ENCODE measurements at places on chromosomes 2 and 18.

DNA sequence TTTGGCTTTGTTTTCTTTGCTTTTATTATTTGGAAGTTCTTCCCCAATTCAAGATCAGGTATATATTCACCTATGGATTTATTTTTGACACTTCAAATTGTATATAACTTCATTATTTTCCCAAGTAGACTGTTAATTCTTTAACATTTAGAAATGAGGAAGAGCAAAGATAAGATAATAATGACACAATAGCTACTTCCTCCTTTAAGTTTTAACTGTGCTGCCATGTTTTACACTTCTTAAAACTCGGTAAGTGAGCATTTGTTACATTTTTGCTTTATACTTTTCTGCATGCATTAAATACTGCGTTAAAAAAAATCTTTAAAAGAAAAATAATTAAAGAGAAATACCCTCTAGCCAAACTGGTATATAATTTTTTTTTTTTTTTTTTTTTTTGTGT lies 32.5 kb downstream of the SLC66A3 start:
- DNase-seq, result no peak

DNA sequence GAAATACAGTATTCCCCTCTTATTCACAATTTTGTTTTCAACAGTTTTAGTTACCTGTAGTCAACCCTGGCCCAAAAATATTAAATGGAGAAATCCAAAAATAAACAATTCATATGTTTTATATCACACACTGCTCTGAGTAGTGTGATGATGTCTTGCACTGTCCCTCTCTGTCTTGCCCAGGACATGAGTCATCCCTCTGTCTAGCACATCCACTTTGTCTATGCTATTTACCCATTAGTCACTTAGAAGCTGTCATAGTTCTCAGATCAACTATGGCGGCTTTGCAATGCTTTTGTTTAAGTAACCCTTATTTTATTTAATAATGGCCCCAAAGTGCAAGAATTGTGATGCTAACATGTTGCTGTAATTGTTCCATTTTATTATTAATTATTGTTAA lies 380.6 kb upstream of the REG3G start:
- no peak for DNase-seq

- no peak for DNase-seq
Measured at GRCh38 chr2:32229635-32230034, 35.1 kb downstream of the NLRC4 start.

DNA sequence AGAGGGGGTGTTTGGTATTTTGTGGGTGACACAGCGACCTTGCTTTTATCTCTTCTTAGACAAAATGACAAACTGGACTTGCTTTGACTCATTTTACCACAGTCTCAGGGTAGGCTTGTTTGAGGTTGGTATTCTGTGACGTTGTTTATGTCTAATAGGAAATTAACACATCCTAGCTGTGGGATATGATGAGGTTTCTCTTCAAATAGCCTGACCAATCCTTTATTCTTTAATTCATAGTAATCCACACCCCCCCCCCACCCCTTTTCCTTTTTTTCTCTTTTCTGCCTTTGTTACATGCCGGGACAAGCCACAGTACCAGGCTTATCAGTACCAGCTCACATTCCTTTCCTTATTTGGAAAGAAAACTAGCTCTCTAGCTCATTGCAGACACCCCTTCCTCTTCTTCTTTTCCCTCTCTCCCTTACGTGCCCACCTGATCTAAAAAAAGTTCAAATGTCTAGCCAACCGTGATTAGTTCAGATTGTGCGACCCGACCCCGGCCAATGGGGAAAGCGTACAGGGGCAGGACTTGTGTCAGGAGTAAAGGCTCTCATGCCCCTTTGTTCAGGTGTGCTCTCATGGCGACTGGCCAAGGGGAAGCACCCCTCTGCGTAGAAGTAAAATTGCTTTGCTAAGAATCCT lies 52.2 kb upstream of the PTPRM start:
- no peak for DNase-seq

GRCh38 chr2:98773907-98774306 lies 43.0 kb upstream of the MGAT4A start:
- no peak for DNase-seq

DNA sequence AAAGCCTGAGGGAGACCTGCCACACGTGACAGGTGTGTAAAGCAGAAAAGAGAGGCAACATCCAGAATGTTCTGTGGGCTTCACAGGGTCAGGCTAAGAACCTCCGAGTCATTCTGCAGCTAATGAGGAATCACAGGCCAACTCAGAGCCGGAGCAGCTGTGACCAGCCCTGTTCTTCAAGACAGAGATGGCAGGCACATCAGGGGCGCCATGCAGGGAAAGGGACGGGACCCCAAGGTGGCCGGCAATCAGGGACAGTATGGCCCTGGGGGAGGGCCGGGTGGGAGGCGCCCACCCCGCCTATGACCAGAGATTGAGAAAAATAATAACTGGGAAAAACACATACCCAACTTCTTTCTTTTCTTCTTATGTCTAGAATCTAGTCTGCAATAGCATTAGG lies 316.7 kb upstream of the SALL3 start:
- DNase-seq, result no peak

DNA sequence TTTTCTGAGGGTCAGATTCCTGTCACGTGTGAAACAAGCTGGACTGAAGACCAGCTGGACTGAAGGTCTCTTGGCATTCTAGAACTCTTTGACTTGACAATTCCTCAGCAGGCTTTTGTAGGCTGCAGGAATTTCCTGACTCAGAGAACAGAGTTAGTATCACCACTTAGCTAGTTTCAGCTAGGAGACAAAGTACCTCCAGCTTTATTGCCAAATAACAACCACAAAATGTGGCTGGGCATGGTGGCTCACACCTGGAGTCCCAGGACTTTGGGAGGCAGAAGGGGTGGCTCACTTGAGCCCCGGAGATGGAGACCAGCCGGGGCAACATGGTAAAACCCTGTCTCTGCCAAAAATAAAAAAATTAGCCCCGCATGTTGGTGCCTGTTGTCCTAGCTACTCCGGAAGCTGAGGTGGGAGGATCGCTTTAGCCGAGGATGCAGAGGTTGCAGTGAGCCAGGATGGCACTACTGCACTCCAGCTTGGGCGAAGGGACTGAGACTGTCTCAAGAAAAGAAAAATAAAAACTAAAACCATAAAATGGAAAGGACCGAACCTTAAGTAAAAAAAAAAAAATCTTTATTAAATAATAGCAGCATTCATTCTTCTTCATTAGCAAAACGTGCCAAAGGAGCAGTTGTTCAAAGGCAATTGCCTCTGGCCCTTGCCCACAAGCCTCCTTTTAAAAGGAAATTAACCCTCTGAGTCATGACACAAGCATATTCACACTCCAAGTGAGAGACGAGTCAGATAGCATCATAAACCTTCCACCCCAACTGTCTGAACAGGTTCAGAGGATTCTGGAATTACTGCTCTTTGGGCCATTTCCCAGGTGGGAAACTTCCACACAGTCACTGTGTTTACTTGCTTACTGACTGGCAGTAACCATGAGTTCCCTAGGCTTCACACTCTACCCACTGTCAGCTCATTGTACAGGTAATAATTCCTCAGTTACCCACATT lies 88.9 kb downstream of the MYL12B start:
- no peak for DNase-seq

GRCh38 chr2:168344706-168345105 lies 97.3 kb upstream of the STK39 start:
- DNase-seq, result no peak

DNA sequence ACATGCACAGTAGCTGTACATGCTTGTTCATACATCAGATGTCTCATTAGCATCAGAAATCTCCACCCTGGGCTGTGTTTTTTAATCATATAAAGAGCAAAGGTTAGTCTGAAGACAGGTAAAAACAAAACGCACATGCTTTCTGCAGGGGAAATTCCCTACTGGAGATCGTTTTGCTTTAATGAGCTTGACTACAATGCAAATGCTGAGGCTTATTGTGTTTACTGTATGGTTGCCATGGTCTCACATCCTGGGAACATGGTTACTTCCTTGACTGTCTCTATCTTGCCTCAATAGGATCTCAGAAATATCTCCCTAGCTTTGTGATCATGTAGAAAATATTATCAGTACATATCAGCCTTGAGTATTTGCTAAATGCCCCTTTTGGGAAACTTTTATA lies 336.5 kb upstream of the TFPI start:
- DNase-seq, result no peak

DNA sequence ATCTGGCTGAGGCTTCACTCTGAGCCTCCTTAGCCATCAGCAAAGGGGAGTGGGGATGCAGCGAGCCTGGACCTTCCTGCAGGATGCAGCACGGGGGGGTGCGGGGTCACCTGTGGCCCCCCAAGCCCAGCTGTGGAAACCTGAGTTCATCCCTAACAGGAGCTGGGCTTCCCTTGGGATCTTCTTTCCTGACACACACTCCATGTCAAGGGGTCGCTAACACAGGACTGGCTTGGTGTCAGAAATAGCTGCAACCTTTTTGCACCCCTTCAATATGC lies 174.7 kb downstream of the RTP5 start:
- DNase-seq, result no peak

DNA sequence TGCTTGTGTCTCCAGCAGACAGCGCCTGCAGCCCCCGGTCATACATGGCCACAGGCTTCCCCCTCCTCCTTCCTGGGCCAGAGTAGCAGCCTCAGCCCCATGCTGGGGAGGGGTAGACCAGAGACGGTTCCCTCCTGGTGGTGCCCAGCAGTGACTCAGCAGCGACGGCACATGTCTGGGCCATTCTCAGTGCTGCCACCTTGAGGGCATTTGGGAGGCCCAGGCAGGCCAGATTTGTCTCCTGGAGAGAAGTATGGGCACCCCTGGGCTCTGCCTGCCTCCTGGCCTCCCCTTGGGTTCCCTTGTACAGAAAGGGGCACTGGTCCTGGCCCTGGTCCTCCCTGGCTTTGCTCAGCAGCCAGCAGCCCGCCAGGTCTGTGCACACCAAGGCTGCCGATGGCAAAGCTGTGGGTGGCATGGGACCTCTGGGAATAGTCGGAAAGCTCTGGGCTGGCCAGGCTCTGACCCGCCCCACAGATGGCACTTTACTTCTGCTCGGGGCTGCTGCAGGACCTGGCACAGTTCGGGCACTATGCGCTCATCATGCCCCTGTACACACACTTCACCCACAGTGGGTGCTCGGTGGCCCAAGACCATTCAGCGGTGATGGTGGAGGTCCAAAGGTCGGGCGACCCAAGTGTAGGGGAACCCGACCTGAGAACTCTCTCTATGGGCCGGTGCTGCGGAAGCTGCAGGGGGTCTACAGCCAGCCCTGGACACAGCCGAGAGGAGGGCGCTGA lies 11.4 kb upstream of the ALPI start:
- DNase-seq, result no peak

DNA sequence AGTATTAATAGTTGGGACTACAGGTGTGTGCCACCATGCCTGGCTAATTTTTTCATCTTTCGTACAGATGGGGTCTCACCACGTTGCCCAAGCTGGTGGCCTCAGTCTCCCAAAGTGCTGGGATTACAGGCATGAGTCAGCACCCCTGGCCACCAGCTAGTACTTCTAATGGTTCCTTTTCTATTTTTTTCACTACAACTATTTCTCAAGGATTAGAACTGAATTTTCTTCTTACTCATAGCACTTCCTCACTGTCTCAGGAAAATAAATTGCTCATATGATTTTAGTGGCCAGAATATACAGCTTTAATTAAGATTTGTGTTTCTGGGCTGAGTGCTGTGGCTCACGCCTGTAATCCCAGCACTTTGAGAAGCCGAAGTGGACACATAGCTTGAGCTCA lies 43.2 kb upstream of the SOS1 start:
- DNase-seq, result no peak

GRCh38 chr2:8633186-8633734 lies 48.6 kb upstream of the ID2 start:
- DNase-seq, result no peak

GRCh38 chr2:150075831-150076230 lies 411.6 kb downstream of the RND3 start:
- no peak for DNase-seq

- no peak for DNase-seq
Measured at GRCh38 chr2:31060397-31060796, 77.8 kb downstream of the GALNT14 start.

GRCh38 chr2:230886206-230886605 lies 21.5 kb downstream of the ITM2C start:
- no peak for DNase-seq

GRCh38 chr2:112881217-112881985 lies 29.6 kb upstream of the IL37 start:
- DNase-seq, result no peak

DNA sequence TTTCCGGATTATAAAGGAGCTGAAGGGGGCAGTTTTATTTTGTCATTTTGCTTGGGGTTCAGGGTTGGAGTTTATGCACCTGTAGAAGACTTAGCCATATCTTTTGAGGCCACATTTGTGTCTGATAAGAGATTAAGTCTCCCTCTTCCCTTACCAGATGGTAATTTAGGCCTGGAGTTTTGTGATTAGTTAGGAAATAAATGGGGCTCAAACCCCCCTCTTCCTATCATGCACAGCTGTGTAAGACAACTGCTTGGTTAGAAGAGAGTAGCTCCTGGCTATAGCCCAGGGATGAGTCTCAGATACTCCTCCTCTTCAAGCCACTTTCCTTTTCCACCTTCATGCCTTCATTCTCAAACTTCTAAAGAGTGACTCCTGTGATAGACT lies 802 bp upstream of the SAP130 start:
- no peak for DNase-seq

GRCh38 chr2:6652251-6652650 lies 213.5 kb downstream of the CMPK2 start:
- no peak for DNase-seq

- no peak for DNase-seq
Measured at GRCh38 chr2:60480089-60480773, 73.2 kb downstream of the BCL11A start.

- DNase-seq, result no peak
Measured at GRCh38 chr2:143843686-143844085, 676.2 kb downstream of the ZEB2 start.

GRCh38 chr2:179890666-179891065 lies 29.3 kb upstream of the ZNF385B start:
- DNase-seq, result no peak

DNA sequence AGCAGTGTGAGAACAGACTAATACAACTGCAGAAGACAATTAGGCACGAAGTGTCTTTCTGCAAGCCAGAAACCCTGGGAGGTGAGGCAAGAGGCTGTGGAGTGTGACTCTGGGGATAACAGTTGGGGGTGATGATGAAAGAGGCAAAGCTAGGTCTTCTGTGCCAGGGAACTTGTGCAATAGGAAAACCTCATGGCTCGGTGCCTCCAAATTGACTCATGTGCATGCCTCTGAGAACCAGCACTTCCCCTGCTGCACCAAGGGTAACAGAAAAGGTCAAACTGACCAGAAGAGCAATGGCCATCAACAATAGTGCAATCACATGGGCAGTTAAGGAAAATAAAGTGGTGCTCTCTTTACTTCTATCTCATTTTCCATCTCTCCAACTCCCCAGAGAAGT lies 136.4 kb downstream of the SCG2 start:
- DNase-seq, result no peak

GRCh38 chr2:25720575-25720974 lies 47.2 kb upstream of the DTNB start:
- no peak for DNase-seq
